ENCODE measurements at places on chromosomes 3 and 15.

- DNase-seq: no peak
These were observed 188.6 kb downstream of the NLGN1 start for GRCh38 chr3:173586166-173586565.

DNA sequence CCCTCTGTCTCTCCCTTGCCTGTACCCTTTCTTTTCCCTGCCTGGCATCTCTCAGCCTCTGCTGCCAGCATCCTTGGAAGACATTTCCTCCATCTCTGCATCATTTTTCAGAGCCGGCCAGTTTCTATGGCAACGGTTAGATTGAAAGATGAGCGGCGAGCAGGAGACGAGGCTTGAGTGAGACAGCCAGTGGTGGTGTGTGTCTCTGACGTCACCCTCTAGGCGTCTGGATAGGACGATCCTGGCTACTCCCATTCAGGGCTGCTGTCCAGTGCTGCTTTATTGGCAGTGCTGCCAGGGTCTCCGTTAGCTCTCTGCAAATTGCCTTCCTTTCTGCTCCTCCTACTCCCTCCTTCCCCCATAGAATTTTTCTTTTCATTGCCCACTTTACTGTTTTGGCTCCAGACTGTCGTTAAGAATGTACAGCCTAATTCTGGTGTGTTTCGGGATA lies 57.9 kb downstream of the TRAK1 start:
- DNase-seq: no peak

DNA sequence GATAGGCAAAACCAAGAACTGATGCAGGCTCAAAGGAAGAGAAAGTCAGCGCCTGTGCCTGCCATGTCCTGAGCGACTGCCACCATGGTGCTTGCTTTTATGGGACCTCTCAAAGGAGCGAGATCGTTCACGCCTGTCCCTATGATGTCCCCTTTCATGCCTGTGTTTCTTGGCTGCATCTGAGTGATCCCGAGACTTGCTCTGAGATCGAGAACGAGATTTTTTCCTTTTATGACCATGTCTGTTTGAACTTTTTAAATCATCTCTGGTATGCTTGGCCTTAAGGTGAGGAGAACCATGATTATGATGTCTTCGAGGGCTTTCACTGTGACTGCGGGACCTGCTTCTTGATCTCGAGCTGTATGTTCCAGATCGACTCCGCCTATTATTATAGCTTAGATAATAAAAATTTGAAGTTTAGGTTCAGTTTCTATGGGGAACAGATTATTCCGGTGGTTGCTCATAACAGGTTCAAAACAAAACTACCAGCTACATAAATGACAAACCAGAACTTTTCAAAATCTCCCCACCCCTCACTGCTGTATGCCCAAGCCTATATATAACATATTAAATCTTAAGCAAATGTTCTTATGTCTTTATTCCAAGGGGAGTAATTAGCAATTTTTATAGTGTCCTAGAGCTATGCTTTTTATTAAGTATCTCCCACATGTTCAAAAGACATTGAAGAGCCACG lies 11.6 kb downstream of the CCNL1 start:
- DNase-seq: no peak

DNA sequence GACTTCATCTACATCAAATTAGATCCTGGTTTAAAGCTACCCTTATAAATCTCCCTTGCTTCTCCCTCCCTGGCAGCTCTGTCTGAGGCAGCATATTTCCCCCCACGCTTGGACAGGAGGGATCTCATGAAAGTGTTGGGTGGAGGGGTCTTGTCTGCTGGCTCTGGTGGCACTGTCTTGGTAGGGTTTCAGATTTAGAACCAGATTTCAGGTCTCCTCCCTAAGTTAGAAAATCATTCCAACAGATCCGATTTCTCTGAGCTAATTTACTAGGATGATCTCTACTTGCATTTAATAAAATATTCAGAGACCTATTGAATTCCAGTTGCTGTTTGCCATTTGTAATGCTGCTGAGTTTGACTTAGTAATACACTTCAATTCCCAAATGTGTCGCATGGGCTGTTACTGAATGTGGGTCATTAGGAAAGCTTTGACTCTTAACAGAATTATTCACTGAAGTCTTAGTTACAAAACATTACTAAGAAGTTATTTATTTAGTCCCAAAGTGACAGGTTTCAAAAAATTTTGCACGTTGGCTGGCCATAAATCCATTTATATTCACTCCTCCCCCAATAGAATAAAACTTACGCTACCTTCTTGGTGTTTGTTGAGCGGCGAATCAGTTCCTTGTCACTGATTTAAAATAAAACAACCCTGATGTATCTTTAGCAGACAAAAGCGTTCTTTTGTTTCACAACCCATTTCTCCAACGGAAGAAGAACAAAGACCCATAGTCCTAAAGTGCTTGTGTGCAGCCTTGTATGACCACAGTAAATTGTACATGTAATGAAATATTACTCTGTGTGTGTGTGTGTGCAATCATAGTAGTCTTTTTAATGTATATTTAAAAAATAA lies 84.5 kb downstream of the TRAK1 start:
- no peak for DNase-seq

DNA sequence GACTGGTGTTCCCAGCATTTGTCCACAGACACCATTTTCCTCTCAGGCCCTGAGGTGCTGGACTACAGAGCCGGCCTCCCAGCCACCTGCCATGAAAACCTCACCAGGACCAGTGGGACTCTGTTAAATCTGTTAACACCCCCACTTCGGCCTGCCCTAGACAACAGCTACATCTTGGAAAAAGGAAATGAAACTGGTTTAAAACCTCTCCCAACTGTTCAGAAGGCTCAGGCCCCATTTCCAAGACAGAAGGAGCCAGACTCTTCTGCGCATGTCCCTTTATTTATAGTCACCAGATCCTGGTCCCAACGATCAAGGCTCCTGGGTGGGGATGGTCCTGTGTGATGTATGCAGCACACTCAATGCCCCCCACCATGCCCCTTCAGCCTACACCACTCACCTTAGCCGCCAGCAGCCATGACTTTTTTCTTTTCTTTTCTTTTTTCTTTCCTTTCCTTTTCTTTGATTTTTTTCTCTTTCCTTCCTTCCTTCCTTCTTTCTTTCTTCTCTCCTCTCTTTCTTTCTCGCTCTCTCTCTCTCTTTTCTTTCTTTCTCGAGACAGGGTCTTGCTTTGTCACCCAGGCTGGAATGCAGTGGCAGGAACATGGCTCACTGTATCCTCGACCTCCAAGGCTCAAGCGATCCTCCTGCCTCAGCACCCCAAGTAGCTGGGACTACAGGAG lies 25.5 kb upstream of the FLNB start:
- no peak for DNase-seq

DNA sequence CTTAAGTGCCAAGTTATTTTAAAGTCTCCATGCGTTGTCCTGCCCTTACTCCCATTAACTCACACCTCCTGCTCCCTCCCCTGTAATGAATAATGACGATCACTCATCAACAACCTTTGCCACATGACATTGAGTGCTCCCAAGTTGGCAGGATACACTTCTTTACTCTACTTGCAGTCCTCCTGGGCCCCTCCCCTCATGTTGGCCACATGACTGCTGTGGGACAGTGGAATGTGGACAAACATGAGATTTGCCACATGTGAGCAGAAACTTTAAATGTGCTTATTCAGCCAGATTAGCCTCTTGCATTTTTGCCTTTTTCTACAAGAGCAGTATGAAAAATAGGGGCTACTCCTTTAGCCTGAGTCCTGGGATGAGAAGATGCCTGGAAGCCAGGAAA lies 167.9 kb downstream of the DCLK3 start:
- no peak for DNase-seq

DNA sequence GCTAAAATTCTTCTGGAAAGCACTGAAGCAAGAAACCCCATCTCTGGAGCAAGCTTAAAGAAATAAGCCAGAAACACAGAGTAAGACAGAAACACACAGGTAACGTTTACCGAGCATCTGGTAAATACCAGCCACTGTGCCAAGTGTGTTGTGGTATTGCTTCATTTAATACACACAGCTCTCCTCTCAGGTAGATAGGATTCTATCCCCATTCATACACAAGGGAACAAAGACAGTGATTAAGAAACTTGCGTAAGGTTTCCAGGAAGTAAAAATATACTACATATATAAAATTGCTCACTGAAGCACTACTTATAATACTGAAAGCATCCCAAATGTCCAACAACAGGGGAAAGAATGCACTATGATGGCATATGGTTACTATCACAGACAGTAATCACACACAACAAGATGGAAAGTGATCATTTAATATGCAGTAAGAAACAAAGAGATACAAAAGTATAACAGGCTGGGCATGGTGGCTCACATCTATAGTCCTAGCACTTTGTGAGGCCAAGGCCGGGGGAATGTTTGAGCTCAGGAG lies 27.5 kb downstream of the TAMM41 start:
- DNase-seq: no peak

DNA sequence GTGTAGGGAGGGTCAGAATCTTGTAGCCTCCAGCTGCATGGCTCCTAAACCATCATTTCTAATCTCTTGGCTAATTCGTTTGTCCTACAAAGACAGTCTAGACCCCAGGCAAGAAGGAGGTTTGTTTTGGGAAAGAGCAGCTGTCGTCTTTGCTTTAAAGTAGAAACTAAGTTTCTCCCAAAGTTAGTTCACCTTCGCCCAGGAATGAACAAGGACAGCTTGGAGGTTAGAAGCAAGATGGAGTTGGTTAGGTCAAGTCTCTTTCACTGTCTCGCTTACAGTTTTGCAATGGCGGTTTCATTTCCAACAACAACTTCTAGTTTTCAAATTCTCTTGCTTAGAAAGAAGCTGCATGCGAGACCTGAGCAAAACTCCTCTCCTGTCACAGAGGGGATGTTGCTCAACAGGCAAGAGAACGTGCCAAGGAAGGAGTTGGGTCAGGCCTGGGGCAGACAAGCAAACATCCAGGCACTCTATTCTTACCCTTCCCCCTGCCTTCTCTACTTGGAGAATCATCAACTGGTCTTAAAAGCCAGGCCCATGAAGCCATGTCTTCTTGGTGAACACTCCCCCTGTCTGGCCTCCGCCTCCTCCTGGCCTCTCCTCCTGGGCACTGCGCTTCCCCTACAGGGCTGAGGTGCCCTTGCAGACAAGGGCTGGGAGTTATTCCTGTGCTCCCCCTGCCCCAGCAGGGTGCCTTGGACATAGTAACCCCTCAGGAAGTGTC lies 57.6 kb downstream of the TMEM44 start:
- no peak for DNase-seq

GRCh38 chr3:111589303-111590142 lies 5.6 kb downstream of the ZBED2 start:
- no peak for DNase-seq

GRCh38 chr3:45597171-45597570 lies 2.6 kb downstream of the LIMD1 start:
- DNase-seq: no peak

DNA sequence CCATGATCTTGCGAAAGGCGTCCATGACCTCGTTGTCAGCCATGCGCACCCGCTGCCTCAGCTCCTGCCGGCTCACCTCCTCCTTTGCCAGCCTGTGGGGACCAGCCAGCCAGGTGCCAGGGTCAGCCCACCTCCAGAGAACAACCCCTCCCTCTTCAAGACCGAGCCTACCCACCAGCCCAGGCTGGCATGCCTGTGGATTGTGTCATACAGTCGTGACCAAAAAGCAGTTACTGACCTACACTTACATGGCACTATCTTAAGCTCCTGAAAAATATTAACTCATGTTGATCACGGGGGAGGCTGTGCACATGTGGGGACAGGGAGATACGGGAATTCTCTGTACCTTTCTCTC lies 10.7 kb upstream of the CAMK1 start:
- no peak for DNase-seq

GRCh38 chr3:184315871-184316661 lies 1.7 kb downstream of the EIF4G1 start:
- DNase-seq: peak; percentile 33

Measured in GM13977 (cell line).